ENCODE measurements at places on chromosomes 5 and 9.

GRCh38 chr9:95044731-95045508, 272.6 kb downstream of the FANCC start:
- DNase-seq: no peak

DNA sequence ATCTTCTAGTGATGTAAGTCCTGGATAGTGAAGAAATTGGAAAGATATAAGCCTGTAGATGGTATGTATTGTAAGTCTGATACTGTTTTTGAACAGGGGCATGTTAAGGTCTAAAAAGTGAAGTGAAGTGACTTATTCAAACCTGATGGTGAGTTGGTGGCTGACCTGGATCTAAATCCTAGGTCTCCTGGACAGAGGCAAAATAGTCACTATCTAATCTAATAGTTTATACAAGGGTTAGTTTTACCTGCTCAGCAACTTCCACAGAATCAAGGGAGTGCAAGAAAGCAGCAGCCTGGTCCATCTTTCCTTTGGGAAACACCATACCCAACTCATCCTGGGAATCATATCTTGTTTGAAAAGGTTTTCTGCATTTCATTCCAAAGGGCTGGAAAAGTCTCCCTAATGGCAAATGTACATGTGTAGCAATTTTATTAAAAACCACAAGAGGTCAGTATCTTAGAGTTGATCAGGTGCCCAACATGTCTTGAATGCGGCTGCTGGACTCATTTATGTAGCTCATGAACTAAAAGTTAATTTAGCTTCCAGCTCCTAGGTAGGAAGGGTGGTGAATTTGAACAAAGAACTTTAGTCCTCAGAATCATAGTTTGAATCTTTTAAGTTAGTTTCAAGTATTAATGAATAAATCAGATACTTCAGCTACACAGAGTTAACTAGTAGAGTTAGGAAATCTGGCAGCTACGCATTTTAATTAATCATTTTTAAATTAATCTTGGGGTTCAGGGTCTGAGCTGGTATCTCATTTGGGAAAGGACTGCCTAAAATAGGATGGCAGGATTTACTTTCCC, 26.0 kb downstream of the SKP2 start:
- DNase-seq: no peak

- no peak for DNase-seq
Observed at GRCh38 chr5:50439221-50439620, 1.9 kb downstream of the EMB start.

DNA sequence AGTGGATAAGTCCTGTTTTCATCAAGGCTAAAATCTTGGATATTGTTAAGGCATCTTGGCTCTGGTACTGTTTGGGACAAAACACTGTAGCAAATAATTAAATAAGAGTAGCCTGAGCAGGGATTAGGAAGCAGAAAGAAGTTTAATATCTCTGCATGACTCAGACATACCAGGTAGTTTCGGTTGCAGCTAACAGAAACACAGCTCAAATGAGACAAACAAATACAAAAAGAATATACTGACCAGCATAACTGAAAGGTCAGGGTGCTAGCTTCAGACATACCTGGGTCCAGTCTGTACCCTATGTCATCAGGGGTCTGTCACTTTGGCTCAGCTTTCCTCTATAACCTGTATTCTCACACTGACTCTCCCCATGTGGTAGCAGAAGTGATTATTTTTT, 156.4 kb upstream of the MAP3K1 start:
- no peak for DNase-seq

DNA sequence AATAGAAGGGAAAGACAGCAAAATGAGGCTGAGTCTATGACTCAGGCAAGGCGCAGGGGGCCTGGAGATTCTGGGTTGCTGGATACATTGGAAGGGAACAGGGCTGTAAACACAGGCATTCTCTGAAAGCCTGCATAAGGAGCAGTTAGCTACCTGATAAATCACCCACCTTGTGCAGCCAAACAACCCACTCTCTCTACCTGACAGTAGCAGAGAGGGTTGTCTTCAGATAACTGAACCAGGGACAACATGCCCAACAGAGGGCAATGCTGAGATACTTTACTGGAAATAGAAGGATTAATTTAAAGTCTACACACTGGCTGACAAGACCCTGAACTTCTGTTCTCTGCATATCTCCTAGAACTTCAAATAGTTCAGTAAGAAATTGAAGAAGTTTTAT, 161.6 kb downstream of the KCTD16 start:
- DNase-seq: no peak

DNA sequence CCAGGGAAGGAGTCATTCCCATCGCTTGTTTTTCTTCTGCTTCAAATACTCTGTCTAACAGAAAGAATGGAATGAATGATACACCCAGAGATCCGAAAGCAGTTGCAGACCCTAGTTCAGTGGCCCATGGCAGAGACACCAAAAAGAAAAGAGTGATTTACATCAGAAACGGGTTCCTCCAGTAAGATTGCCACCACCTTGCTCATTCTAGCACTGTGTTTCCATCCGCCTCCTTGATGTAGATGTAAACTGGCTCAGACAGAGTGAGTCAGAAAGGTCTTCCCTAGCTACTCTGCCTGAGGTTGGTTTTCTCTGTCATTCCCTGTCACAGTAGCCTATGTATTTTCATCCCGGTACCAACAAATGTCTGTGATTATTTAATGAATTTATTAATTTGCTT, 15.9 kb upstream of the CLINT1 start:
- DNase-seq: no peak

GRCh38 chr5:139658501-139658927, 10.4 kb downstream of the CXXC5 start:
- DNase-seq: no peak

All from activated T-cell treated with anti-CD3 and anti-CD28 coated beads for 48 hours (primary cell).